ENCODE measurements at places on chromosomes 12 and 14. TPM values are rescaled to one million over a fixed set of nuclear protein-coding genes. Genes with fewer than 3 reads are reported as not detected.

DNA sequence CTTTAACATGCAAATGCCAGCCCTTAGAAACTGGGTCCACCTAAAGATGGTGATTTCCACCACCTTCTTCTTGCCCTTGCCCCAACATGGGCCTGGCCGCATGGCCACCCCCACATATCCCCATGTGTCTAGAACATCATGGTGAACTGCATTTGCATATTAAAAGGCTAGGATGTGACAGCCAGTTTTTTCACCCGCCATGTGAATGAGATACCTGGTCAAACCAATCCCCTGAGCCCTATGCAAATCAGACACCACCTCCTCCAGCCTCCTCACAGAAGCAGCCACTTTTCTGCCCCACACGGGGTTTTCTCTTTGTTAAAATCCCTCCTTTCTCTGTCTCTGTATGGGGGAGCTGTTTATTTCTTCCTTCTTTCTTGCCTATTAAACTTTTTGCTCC, 1322.5 kb downstream of the FSCB start:
- no peak overlapping the region for H3K4me3 ChIP-seq
- H3K27me3 ChIP-seq: no peaks in the 10 kb centered on the region
- H3K36me3 ChIP-seq: no peaks in the 10 kb centered on the region
- DNase-seq: no peak
- no peaks in the 10 kb centered on the region for H3K4me1 ChIP-seq

GRCh38 chr14:30763891-30764290, 110.5 kb upstream of the COCH start:
- no peak for DNase-seq
- peaks cover 3% of the 10 kb centered on the region for H3K27me3 ChIP-seq
- no peak overlapping the region for H3K4me3 ChIP-seq
- no peaks in the 10 kb centered on the region for H3K4me1 ChIP-seq
- no peaks in the 10 kb centered on the region for H3K36me3 ChIP-seq

DNA sequence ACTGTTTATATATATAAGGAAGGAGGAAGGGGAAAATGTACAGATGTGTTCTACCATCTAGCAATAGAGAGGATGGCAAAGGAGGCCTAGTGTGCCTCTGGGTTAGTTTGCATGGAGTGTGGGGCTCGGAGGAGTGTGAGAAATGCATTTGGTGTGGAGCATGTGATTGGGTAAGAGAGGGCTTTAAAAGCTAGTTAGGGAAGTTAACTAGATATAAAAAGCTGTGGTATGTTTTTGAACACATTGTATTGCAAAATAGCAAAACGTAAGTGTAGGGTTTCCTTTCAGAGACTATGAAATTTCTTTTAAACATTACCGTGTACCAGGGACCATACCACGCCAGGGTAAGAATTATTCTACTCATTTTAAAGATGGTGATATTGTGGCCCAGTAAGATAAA, 53.3 kb upstream of the STXBP6 start:
- no peak for DNase-seq
- H3K27me3 ChIP-seq: peaks cover 7% of the 10 kb centered on the region
- H3K4me1 ChIP-seq: no peaks in the 10 kb centered on the region
- no peaks in the 10 kb centered on the region for H3K36me3 ChIP-seq
- H3K4me3 ChIP-seq: no peak overlapping the region

DNA sequence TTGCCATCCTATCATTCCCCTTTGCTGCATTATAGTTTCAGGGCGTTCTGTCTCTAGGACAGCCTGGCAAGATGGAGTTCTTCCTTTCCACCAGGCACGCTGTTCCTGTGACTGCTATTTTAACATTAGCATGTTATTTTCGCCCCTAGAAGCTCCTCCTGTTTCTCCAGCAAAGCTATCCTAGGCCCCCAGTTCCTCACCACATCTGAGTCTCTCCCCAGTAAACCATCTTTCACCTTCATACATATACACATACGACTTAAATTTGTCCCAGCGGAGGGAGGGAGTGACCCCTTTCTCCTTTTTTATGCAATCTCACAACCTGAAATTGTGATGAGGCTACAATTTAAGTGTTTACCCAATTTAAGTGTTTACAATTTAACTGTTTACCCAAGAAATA, 66.7 kb upstream of the FRMD6 start:
- no peaks in the 10 kb centered on the region for H3K27me3 ChIP-seq
- no peak overlapping the region for H3K4me3 ChIP-seq
- no peaks in the 10 kb centered on the region for H3K36me3 ChIP-seq
- DNase-seq: no peak
- no peaks in the 10 kb centered on the region for H3K4me1 ChIP-seq
- H3K27ac ChIP-seq: no peak overlapping the region

- H3K4me3 ChIP-seq: no peak overlapping the region
- H3K27me3 ChIP-seq: no peaks in the 10 kb centered on the region
- H3K4me1 ChIP-seq: peaks cover under 1% of the 10 kb centered on the region
- H3K36me3 ChIP-seq: no peaks in the 10 kb centered on the region
- no peak overlapping the region for H3K27ac ChIP-seq
- no peak for DNase-seq
Measured at GRCh38 chr12:2288875-2289274, 236.1 kb downstream of the CACNA1C start.

GRCh38 chr14:75147423-75148071, 20.7 kb upstream of the NEK9 start:
- H3K27me3 ChIP-seq: no peaks in the 10 kb centered on the region
- H3K36me3 ChIP-seq: peaks cover 39% of the 10 kb centered on the region
- no peak overlapping the region for H3K27ac ChIP-seq
- H3K4me3 ChIP-seq: no peak overlapping the region
- DNase-seq: peak; percentile 16

- H3K4me3 ChIP-seq: no peak overlapping the region
- H3K4me1 ChIP-seq: peaks cover 9% of the 10 kb centered on the region
- no peak for DNase-seq
- H3K27me3 ChIP-seq: no peaks in the 10 kb centered on the region
Measured at GRCh38 chr14:103408491-103409155, 23.4 kb downstream of the MARK3 start.

DNA sequence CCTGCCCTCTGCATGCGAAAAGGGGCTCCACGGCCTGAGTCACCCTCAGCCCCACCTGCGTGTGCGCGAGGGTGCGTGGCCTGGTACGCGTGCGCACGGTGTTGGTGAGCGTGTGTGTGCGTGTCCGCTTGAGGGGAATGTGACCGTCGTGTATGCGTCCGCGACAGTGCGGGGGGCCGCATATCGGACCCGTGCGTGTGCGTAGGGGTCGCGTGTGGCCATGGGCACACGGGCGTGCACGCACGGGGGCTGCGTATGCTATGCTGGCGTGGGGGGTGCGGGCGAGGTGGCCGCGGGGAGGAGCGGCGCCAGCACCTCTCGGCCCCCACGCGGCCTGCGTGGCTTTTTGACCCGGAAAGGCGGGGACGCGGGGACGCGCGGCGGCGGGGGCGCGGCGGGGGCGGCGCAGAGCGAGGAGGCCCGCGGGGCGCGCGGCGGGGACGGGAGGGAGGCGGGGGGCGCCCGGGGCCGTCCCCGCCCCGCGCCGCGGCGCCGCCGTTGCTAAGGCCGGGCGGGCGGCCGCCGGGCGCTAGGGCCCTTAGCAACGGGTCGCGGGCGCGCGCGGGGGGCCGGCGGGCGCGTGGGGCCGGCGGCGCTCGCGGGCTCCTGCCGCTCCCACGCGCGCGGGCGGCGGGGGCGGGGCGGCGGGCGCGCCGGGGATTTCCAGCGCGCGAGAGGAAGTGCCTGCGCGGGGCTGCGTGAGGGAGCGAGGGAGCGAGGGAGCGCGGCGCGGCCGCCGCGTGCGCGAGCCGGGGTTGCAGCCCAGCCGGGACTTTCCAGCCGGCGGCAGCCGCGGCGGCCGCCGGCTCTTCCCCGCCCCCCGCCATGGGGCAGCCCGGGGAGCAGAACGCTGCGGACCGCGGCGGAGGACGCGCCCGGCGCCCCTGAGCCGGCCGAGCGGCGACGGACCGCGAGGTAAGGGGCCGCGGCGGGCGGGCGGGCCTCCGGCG, at the start of gene TRAF3:
Gene TRAF3, plus strand, starts transcription at position 689 of the 950 bp plus-strand sequence. CDS start 92,753 bp downstream, outside the sequence.
- H3K4me3 ChIP-seq: peak within 1 kb of the TSS; percentile 91
- DNase-seq: peak; percentile 90
- no peaks in the 10 kb centered on the region for H3K36me3 ChIP-seq

GRCh38 chr14:83128783-83129182, 1595.1 kb upstream of the SEL1L start:
- H3K36me3 ChIP-seq: no peaks in the 10 kb centered on the region
- no peak overlapping the region for H3K27ac ChIP-seq
- no peaks in the 10 kb centered on the region for H3K4me1 ChIP-seq
- DNase-seq: no peak
- H3K27me3 ChIP-seq: no peaks in the 10 kb centered on the region
- H3K4me3 ChIP-seq: no peak overlapping the region

GRCh38 chr14:81837304-81837703, 303.7 kb upstream of the SEL1L start:
- no peak overlapping the region for H3K27ac ChIP-seq
- H3K4me3 ChIP-seq: no peak overlapping the region
- DNase-seq: no peak
- no peaks in the 10 kb centered on the region for H3K4me1 ChIP-seq
- no peaks in the 10 kb centered on the region for H3K27me3 ChIP-seq
- H3K36me3 ChIP-seq: no peaks in the 10 kb centered on the region

GRCh38 chr12:5516371-5517241, 84.7 kb downstream of the NTF3 start:
- no peak for DNase-seq
- H3K4me1 ChIP-seq: no peaks in the 10 kb centered on the region
- no peak overlapping the region for H3K4me3 ChIP-seq
- no peak overlapping the region for H3K27ac ChIP-seq
- H3K36me3 ChIP-seq: no peaks in the 10 kb centered on the region
- H3K27me3 ChIP-seq: no peaks in the 10 kb centered on the region

DNA sequence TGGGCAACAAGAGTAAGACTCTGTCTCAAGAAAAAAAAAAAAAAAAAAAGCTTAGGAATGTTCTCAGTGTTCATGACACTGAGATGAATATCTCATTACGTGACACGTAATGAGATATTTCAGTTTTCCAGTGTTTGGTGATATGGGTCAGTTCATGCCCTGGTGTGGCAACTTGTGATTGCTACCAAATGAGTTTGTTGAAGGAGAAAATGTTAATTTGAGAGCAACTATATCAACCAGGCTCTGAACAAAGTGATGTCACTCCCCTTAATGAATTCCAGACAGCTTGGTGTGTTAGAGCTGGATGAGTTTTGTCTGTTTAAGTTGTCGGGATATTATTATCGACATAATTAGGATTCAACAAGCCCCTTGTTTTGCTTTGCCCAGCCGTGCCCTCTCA, 211.7 kb downstream of the DPF3 start:
- no peak overlapping the region for H3K4me3 ChIP-seq
- no peaks in the 10 kb centered on the region for H3K4me1 ChIP-seq
- no peak overlapping the region for H3K27ac ChIP-seq
- H3K36me3 ChIP-seq: no peaks in the 10 kb centered on the region
- no peak for DNase-seq
- H3K27me3 ChIP-seq: no peaks in the 10 kb centered on the region

DNA sequence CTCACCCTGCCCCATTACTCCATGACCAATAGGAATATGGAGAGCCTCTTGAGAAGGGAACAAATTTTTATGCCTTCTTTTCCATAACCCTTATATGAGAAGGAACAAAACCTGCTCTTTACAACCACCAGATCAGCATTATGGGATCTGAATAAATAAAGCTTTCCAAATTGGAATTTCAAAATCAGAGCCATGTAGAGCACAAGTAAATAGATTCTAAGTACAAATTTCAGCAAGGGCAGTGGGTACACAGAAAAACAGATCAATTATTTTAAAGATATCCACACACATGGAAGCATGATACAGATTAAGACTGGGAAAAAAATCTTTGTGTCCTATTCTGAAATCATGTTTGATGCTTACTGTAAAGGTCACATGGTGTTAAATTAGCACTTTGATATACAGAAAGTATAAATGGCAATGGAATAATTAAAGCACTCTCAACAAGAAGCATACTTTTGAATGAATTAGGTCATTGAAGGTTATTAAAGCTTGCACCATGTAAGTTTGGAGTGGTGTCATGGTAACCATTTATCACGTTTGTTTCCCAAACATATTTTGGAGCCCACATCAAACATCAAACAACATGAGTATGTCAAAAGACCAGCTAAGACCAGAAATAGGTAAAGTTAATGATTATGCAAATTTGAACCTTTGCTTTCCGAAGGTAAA, 75.9 kb upstream of the AVPR1A start:
- H3K4me3 ChIP-seq: no peak overlapping the region
- H3K36me3 ChIP-seq: no peaks in the 10 kb centered on the region
- H3K4me1 ChIP-seq: no peaks in the 10 kb centered on the region
- H3K27ac ChIP-seq: no peak overlapping the region

DNA sequence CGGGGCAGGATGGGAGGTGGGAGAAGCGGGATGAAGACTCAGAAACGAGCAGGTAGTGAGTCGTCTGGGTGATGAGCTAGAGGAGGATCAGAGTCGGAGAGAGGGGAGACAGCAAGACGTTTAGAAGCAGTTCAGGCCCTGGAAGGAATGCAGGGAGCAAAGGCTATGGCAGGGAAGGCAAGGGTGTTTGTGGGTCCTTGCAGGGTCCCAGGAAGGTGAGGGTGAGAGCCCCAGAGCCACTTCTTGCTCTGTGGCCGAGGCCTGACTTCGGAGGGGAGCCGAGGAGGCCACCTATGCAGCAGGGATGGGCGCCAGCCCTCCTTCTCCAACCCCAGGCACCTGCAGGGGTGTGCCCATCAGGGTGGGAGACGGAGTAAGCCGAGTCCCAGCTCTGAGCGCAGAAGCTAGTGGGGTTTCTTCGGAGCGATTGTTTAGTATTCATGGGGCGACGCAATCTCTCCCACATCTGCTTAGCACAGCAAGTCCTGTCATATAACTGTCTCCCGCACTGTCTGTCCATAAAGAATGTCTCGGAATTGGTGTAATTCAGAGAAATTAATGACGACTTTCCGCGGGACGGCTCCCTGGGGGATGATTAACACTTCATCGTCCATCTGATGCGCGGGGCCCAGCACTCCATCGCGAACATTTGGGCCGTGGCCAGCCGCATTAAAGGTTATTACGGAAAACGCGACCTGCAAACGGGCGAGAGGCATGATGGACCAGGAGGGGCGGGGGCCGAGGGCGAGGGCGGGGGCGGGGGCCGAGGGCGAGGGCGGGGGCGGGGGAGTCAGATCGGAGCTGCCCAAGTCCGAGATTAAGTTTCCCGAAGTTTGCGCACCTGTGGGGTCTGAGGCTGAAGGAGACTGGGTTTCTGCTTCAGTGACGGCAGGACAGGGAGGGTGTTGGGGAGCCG, 12.2 kb upstream of the CALCOCO1 start:
- H3K36me3 ChIP-seq: no peaks in the 10 kb centered on the region
- peaks cover 31% of the 10 kb centered on the region for H3K4me1 ChIP-seq
- peaks cover 83% of the 10 kb centered on the region for H3K27me3 ChIP-seq
- peak overlapping the region; percentile 46 for H3K4me3 ChIP-seq
- H3K27ac ChIP-seq: no peak overlapping the region
- no peak for DNase-seq

- H3K36me3 ChIP-seq: no peaks in the 10 kb centered on the region
- no peak for DNase-seq
- no peaks in the 10 kb centered on the region for H3K4me1 ChIP-seq
- H3K27me3 ChIP-seq: no peaks in the 10 kb centered on the region
- no peak overlapping the region for H3K27ac ChIP-seq
Measured at GRCh38 chr12:99529966-99530365, 117.6 kb upstream of the GARIN6 start.

The NTS gene
- total RNA-seq: not detected

The B4GALNT1 gene
- not detected for total RNA-seq

The FAM181A gene
- total RNA-seq: not detected

The IL31 gene
- total RNA-seq: not detected

The PAX9 gene
- total RNA-seq: 0.16 TPM

The CCER1 gene
- total RNA-seq: not detected

The KLHDC1 gene
- total RNA-seq: 12.5 TPM

The IL26 gene
- not detected for total RNA-seq

The TAS2R8 gene
- not detected for total RNA-seq
